ENCODE measurements at places on chromosomes 3 and 15. TPM values are rescaled to one million over a fixed set of nuclear protein-coding genes. Genes with fewer than 3 reads are reported as not detected.

DNA sequence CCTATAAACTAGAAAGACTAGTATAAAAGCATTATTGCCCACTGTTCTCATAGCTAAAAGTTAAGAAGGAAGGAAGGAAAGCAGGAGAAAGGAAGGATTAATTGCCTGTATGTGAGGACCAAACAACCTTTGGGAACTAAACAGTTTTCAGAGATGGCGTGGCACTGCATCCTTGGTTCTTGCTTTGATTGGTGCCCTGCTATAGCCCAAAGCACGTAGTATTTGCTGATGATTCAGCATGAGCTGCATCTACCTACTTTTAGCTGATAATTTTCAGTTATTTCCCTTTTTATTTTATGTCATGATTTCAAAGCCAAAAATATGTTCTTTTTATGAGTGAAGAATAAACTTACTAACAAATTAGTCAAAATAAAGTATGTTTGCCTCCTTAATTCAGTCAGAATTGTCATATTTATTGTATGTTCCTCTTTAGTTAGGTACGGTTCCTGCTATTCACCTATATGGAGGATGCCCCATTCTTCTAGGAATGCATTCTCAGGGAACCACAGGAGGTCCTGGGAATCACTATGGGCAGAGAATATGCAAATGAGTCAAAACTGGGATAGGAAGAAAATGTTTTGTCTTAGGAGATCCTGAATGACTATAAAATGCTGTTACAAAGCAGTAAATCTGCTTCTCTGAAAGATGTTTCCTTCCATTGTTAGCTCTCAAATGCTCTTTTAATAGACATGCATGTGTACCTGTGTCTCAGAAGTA lies 65.4 kb upstream of the THSD4 start:
- no peak for DNase-seq

DNA sequence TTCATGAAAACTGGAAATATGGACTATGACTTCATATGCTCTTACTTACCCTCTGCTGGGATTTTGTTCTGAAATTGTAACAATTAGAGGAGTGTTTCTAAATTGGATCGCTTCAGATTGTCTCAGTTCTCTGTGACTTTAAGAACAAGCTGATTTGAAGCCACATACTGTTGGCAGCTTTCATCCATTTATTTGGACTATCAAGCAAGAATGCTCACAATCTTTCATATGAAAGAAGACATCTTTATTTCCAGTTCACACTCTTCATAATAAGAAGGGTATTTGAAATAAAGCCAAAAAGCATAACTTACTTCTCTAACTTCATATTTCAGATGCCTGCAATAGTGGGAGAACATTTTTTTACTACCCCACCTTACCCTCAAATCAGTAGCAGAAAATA lies 491.6 kb upstream of the TPRG1 start:
- no peak for DNase-seq

- DNase-seq, result no peak
These were observed 103.7 kb upstream of the ETV5 start for GRCh38 chr3:186212611-186213010.

GRCh38 chr15:74624020-74624602 lies 8.5 kb downstream of the CLK3 start:
- DNase-seq, result no peak

DNA sequence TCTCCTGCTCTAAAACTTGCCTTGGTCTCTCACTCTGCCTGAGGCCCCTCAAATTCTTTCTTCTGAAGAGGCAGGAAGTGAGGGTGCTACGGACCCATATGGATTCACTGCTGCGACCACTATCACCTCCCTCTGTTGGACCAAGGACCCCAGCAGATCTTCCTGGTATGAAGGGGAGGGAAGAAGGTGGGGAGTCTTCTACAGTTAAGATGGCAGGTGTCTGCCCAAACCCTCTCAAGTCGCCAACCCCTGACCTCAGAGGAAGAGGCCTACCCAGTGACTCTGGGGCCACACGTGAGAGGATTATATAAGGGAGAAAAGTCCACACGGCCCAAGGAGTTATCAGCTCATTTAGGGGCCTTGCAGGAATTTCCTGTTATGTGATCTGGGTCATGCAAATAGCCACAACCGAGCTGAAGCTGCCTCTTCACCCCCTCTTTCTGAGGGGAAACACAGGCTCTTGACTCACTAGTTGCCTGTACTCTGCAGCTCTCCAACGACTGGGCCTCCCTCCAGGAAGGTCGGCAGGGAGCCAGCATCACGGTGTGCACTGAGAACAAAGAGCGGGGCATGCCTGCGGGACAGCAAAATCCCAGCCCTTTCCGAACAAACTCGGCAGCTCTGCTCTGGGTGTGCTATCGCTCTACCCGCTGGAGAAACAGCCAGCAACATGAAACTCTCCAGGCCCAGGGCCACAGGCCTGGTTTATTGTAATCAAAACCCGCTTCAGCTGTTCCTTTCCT lies 116.0 kb downstream of the XXYLT1 start:
- DNase-seq, result peak; percentile 66

The MYO5C gene
- total RNA-seq, result 4.5 TPM

The GOLGA8M gene
- total RNA-seq, result 0.80 TPM

DNA sequence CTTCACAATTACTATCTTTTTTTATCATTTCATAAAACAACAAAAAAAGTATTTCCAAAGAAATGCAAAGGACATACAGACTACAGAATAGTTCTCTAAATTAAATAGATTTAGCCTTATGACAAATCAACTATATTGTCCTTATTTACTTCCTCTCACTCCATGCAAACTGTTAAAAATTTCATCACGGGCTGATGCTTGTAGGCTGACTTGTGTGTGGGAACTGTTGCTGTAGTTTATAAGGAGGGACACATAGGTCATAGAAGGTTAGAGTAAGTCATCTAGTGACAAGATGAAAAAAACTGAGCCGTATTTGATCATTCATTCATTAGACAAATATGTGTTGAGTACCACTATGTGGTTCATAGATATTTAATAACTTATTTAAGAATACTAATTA lies 232.5 kb upstream of the TBL1XR1 start:
- no peak for DNase-seq

DNA sequence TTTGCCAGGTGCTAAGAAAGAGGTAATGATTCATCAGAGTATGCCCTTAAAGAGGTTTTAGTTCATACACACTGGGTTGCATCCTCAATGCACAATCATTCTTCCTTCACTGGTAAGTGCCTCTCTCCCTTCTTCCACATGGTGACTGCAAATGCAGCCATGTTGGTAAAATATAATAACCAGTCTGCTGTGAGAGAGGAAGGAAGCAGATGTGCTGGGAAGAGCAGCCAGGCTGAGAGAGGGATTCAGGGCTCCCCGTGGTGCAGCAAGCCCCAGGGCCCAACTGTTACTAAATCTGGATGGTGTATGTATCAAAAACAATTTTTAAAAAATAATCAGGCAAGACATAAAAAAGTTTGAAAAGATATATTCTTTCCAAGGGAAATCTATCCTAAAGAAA lies 498.1 kb downstream of the MAGI1 start:
- no peak for DNase-seq

- DNase-seq, result peak; percentile 77
These were observed 135.1 kb upstream of the RASGRP1 start for GRCh38 chr15:38699633-38700230.

The CALML4 gene
- 4.2 TPM for total RNA-seq

The PRR20G gene
- not detected for total RNA-seq

GRCh38 chr3:55059027-55059629 lies 131.3 kb upstream of the LRTM1 start:
- no peak for DNase-seq

The TRH gene
- total RNA-seq, result not detected

DNA sequence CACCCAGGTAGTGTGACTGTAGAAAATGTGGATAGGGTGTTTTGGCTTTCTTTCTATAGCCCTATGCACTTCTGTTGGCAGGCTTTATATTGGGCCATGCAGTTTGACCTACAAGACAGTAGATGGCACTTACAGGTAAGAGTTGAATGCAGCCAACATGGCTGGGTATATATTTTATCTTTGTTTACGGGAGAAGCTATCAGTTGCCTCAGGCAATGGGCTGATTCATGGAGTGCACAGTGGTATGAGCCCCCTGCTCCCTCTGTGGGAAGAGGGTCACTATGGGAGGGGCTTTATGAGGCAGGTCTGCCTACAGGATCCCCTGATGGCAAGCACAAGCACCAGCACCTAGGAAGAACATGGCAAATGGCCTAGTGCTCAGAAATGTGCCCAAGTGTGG lies 301.2 kb upstream of the CDIN1 start:
- DNase-seq, result no peak

Measured in B cell (primary cell).